ENCODE measurements at places on chromosomes 13 and 19.

DNA sequence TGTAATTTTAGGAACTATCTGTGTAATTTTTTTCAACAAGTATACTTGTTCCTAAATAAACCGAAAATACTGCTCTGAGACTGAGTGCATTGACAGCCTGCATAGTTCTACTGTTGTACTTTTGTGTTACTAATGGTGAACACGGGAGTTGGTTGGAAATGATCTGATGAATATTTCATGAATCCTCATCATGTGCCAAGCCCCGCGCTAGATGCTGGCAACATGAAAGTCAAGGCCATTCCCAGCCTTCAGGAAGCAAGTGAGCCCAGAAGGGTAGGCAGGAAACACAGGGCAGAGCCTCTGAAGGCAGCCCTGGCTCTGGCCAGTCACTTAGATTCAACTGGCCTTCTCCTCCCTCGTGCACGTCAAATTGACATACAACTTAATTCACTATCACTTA is 106.1 kb downstream of the ABCC4 start:
- DNase-seq: no peak

- no peak for DNase-seq
Observed at GRCh38 chr13:107095876-107096275, 527.9 kb upstream of the ARGLU1 start.

DNA sequence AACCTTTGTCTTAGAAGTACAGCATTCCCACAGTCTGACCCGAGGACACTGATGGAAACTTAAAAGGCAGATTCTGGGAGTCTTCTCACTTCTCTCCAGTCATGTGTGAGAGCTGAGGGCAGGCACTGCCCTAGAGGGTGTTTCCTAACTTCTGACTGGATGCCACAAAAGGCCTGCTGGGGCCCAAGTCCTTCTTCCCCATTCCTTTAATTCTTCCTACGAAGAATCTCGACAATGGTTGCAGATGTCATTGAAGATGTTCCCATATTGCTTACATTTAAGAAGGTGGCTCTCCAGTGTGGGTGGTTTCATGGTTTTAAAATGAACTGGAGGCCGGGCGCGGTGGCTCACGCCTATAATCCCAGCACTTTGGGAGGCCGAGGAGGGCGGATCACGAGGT is 27.4 kb upstream of the ZNF564 start:
- no peak for DNase-seq

DNA sequence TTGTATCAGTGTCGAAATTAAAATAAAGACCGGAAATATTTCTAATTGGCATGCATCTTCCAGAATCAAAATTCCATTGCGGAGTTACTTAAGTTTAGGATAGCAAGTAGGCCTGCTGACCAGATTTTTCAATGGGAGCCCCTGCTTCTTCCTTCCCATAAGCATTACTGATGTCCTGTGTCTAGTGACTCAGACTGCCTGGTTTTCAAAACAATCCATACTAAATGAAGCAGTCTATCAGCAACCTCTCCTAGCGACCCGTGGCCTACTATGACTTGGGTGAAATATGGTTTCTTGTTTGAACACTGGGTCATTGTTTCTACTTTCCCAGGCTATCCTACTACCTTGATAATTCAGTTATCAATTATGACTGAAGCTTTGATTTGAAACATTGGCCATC is 571.6 kb downstream of the TBC1D4 start:
- no peak for DNase-seq

DNA sequence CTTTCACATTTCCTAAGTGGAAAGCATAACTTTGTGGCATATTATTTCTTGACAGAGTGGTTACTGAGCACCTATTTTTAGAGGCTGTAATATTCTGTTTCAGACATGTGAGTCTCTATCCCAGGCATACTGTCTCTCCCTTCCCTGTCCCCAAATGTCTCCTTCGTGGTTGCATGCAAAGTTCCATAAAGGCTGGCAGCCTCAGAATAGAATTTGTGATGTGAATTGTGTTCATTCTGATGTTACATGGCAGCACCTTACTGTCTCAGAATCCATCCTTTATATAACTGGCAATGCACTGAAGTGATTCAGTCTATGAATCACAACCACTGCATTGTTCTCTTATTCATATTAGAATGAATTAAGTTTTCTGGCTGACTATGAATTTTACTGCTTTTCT is 89.0 kb upstream of the SLC7A1 start:
- no peak for DNase-seq

GRCh38 chr13:20129076-20129475 is 31.8 kb downstream of the GJA3 start:
- DNase-seq: no peak

- no peak for DNase-seq
Observed at GRCh38 chr19:49114630-49115363, 627 bp downstream of the LIN7B start.

GRCh38 chr19:5097959-5098623 is 129.2 kb downstream of the KDM4B start:
- no peak for DNase-seq

Data from GM20000 (cell line).